ENCODE measurements at places on chromosomes 16 and 17.

GRCh38 chr16:29696881-29697331 is 17.9 kb downstream of the QPRT start:
- DNase-seq: no peak

- DNase-seq: no peak
Observed at GRCh38 chr17:73359352-73359751, 47.6 kb upstream of the CDC42EP4 start.

GRCh38 chr17:2302778-2303203 is 794 bp downstream of the SMG6 start:
- DNase-seq: no peak

DNA sequence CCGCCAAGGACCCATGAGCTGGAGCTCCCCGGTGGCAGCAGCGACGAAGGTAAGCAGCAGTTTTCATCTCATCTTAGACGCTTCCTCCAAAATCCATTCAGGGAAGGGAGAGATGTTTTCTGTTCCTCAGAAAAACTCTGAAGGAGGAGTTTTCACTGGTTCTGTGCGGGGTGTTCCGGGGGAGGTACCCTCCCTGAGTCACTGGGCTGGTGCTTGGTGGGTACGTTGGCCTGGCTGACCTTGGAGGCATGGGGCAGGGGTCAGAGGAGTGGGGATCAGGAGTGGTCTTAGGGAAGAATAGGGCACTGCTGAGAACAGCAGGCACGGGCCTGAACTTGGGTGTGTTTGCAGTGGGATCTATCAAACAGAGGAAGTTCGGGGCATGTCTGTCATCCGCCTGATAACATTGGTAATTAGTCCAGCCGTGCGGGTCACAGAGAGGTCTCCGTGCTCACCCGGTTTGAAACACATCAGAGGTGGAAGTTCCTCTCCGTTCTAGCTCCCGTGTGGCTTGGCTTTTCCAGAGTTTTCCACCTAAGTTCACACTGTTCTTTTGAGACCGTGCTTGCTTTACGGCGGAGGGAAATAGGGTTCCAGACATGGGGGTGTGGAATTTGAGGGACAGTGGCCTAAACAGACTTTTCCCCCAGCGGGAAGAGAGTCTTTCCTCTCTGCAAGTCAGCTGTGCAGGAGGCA is 59.6 kb upstream of the CIBAR2 start:
- no peak for DNase-seq

DNA sequence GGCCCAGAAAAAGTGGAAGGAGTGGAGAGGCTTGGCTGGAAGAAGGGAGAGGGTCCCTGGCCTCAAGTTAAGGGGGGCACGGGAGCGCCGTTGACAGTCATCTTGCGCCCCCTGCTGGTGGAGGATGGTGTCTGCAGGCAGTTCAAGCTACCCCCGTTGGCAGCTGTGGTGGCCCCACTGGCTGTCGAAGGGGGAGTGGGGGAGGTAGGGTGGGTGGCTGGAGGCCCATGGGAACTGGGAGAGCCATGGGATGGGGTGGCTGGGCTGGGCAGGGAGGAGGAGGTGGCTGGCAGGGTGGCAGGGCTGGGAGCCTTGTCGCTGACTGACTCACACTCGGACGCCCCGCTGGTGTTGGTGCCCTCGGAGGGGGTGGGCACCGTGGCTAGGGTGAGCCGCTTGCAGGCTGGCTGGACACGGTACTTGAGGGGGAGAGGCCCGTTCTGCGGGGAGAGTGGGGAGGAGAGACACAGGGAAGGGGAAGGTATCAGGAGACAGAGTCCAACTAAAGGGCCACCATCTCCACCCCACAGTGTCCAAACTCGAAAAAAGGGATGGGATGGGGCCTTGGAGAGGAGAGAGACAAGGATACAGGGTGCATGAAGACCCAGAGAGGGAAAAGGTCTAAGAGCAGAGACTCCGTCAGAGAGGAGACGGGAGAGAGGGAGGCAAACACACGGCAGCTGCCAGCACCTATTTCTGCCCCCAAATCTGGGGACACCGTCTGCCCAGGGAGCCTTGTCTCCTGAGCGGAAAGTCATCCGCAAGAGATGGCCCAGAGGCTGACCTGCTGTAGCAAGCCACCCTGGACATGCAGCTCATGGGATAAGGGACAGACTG is 5.2 kb downstream of the CISD3 start:
- DNase-seq: peak; percentile 59

- DNase-seq: no peak
Observed at GRCh38 chr17:74543891-74544760, 1.8 kb downstream of the CD300C start.

DNA sequence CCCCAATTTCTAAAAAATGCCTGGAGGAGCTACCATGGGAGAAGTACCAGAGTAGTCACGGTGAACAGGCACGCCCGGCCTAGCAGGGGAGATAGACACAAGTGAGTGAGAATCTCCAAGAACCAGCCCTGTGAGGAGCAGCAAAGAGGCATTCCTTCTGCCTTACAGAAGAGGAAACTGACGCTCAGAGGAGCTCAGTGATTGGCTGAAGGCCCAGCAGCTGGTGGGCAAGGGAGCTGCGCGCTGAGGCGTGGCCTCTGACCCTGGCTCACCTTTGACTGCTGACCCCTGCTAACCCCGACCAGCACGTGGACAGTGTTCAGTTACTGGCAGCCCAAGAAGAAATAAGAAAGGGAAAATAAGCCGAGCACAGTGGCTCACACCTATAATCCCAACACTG is 1.8 kb downstream of the C16orf96 start:
- no peak for DNase-seq

DNA sequence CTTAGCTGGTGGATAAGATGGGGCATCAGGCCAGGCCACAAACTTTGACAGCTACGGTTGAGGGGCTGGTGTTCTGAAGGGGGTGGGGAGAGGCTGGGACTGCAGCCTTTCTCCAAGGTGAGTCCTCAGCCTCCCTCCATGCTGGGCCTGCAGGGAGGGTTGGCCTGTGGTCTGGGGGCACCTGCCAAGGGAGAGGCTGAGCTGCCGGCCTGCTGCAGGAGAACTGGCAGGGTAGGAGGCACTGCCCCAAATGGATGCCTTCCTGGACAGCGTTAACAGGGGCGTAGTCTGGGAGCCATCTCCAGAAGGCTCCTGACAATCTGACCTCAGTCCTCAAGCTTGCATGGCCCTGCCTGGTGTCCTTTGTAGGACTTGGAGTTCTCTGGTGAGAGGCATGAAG is 5.1 kb downstream of the ELMO3 start:
- DNase-seq: no peak

DNA sequence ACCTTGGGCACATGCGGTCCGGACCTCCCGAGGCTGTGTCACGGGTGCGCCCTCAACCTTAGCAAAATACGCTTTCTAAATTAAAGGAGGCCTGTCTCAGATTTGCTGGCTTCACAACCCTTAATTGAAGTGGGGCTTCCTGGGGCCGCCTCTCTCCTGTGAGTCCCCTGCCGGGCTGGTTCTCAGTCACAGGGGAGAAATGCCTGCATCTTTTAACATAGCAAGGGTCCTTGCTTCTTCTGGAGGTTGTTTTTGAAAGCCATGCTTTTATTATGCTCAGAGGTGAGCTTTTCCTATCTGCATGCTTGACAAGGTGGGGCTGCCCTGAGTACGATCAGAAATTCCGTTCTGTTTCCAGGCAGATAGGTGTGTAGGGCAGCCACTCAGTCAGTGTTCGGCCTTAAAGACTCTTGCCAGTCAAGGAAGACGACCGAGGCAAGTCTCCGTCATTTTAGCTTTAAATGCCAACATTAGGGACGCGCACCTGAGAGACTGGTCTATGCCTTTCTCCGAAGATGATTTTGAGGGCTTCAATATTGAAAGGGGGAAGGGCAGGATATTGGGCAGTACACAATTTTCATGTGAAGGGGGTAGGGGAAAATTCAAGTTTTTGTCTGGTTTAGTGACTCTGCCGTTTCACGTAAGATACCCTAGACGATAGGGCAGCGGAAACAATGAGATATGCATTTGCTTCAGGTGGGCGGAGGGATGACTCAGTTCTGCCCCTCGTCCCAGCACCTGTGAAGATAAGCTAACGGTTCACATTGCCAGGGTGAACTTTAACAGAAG is 5.5 kb upstream of the SLC7A5 start:
- no peak for DNase-seq

GRCh38 chr17:8898126-8898525 is 30.7 kb upstream of the PIK3R6 start:
- no peak for DNase-seq

DNA sequence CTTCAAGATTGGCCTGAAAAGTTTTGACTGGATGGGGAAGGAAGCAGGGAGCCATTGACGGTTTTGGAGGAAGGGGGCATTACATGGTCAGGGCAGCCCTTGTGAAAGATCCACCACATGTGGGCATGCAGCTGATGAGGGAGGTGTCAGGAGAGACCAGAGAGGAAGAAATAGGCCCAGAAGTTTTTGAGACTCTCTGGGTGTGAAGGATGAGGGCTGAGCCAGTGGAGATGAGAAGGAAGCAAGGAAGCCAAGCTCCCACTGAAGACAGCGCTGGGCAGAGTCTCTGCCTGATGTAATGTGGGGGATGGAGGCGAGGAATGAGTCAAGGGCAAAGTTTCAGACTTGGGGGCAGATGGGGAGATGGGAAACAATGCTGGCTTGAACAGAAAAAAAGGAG is 530 bp downstream of the CCL17 start:
- DNase-seq: no peak

- DNase-seq: no peak
Observed at GRCh38 chr17:28189667-28190066, 129.3 kb upstream of the TMEM97 start.

GRCh38 chr17:50214976-50215760 is 13.7 kb upstream of the COL1A1 start:
- no peak for DNase-seq

GRCh38 chr17:48624544-48625494 is 1.3 kb downstream of the HOXB9 start:
- DNase-seq: no peak

DNA sequence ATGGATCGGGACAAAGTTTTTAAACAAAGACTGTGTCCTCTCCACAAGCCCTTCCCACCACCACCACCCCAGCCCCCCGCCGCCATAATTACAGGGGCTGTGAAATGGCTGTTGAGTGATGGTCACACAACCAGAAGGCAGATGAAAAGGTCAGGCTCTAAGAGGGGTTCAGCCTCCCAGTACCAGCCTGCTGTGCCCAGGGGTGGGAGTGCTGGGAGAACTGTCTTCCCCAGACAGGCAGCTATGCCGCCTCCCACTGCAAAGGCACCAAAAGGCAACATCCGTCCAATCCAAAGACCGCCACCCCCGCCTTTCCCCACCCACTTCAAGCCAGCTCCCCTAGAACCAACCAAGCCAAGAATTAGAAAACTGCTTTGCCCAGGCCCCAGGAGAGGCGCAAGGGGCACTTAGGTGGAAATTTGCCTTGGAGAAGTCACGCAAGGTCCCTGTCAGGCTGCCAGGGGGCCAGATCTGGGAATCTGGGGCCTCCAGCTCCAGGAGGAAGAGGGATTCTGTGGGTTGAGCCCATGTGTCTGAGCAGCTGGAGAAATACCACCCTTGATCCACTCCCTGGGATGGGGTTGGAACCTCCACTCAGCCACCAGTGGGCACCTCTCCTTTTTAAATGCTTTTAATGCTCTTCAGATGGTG is 14.4 kb downstream of the CARHSP1 start:
- no peak for DNase-seq

GRCh38 chr17:62597920-62598319 is 29.6 kb upstream of the MRC2 start:
- DNase-seq: no peak

- DNase-seq: no peak
Observed at GRCh38 chr16:70735141-70735979, 49.5 kb upstream of the MTSS2 start.

DNA sequence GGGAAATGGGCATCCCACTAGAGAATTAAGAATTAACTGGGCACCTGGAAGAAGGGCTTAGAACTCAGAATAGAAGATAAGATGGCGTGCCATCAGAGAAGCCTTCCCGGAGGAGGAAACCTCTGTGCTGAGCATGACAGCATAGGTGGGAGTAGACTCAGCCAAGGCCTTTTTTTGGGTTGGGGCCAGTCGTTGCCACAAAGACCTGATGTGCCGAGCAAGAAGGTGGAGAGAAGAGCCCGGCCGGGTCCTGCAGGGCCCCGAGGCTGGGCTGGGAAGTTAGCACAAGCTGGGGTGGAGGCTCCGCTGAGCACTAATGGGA is 1.1 kb upstream of the RAB11FIP4 start:
- DNase-seq: no peak

DNA sequence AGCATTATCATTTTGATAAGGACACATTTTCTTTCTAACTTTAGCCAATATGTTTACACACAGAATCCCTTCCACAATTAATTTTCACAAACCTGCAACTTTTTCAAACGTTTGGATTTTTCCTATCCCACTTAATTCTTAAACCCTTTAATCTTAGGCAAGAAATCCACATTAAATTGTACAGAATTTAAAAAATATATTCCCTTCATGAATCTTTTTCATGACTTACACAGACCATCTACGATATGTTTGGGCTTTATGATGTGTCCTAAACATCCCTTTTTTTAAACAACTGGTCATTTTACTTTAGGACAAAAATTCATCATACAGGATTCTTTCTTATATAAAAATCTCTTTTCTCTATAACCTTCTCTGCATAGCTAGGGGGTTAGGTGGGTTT is 241.5 kb upstream of the CNTNAP4 start:
- no peak for DNase-seq

DNA sequence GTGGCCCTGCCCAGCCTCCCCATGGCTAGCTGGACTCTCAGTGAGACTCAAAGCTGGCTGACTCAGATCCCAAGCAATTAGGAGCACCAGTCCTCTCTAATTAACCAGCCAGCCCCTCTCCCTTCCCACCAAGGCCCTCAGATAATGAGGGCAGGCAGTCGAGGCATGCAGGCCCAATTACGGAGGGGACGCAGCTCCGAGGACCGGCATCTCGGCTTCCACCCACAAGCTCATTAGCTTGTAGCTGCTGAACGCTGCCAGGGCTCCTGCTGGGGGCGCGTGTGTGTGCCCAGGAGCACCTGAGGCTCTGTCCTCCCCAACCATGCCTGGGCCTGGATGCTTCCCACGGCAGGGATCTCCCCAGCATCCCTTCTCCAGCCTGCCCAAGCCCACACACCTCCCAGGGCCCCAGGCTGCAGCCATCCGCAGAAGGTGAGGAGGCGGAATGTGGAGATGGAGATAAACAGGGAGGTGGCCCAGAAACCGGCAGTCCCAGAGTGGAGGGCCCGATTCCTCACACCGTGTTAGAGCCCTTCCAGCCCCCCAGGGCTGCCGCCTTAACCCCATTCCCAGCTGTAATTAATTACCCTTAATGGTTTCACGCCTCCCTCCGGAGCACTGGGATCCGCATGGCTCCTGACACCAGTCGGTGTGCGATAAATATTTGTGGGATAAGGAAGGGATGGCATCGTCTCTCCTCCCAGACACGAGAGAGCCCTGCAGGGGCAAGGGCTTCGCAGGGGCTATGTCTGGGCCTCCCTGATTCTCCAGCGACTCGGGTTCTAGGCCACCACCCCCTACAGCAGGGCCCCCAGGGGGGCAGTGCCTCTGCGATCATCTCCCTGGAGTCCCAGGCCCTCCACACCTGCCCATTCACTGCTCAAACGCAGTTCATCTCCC is 42.2 kb downstream of the RPH3AL start:
- no peak for DNase-seq

- no peak for DNase-seq
Observed at GRCh38 chr16:89795676-89796075, 20.8 kb downstream of the FANCA start.

DNA sequence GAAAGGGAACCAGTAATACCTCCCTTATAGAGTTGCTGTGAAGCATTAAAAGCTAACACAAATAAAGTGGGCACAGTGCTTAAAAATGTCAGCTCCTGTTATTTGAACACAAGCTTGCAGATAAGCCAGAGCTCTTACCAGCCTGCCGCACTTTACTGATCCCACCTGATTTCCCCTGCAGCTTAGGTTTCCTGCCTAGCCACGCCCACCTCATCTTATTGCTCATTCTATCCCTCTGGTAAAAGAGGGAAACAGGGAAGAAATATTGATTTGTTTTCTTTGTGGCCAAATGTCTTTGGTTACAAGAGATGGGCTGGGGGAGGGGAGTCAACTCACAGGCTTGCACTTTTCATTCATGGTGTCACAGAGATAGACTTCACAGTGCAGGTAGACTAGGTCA is 9.6 kb upstream of the GP2 start:
- DNase-seq: no peak

All from NK-92 treated with Interleukin-12 subunit alpha and Interleukin-12 subunit beta, amount 100 ng/mL, for 24 hours (cell line).